ENCODE measurements at places on chromosomes 16 and 17.

- DNase-seq = no peak
Observed at GRCh38 chr16:70151941-70152509, 21.6 kb upstream of the CLEC18C start.

GRCh38 chr17:81234940-81235821, 3.7 kb downstream of the TEPSIN start:
- no peak for DNase-seq

DNA sequence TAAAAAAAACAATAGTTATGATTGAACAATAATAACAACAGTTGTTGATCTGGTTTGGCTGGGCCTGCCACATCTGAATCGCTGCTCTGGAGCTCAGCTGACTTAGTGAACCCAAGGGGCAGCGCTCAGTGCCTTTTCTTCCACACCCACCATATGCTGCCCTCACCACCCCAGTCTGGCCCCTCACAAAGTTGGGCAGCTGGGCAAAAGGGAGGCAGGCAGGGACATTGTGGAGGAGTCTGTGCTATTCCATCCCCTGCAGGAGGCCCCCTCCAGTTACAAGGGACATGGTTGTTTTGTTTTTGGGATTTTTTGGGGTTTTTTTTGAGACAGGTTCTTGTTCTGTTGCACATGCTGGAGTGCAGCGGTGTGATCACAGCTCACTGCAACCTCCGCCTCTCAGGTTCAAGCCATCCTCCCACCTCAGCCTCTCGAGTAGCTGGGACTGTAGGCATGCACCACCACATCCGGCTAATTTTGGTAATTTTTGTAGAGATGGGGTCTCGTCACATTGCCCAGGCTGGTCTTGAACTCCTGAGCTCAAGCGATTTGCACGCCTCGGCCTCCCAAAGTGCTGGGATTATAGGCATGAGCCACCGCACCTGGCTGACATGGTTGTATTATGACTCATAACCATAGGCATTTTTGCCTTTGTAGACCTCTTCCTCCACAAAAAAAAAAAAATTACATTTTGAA, 8.6 kb upstream of the PECAM1 start:
- no peak for DNase-seq

DNA sequence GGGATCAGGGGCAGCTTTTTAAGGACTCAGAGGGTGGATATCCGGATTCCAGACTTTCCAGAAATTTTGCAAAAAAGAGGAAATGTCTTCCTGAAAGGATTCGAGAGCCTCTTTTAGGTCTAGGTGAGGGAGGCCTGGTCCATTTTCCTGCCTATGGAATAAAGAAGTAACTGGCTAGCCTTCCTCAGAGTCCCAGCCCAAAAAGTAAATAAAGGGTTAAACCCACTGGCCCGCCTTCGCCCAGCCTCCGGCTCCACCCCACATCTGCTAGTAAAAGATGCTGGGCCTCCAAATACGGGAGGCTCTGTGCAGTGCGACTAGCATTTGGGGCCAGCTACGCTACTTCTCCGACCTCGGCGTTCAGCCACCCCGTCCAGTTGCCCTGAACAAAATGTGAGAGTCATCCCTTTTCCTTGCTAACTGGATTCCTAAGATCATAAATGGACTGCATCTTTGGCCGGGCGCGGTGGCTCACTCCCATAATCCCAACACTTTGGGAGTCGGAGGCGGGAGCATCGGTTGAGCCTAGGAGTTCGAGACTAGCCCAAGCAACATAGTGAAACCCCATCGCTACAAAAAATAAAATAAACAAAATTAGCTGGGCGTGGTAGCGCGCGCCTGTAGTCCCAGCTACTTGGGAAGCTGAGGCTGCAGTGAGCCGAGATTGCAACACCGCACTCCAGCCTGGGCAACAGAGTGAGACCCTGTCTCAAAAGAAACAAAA, 824 bp upstream of the MPP2 start:
- DNase-seq = no peak

DNA sequence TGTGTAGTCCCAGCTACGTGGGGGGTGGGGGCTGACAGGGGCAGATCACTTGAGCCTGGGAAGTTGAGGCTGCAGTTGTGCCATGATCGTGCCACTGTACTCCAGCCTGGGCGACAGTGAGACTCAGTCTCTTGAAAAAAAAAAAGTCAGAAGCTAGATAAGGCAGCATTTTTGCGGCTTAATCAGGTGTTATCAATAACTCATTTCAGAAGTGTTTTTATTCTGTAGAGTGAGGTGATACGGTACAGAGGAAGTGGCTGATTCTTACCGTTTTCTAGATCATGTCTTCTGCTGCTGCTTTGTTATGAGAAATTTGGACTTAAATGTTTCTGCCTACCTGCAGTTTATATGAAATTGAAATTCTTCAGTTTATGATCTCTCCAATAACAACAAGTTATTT, 18.6 kb downstream of the ZC3H18 start:
- DNase-seq = no peak

- DNase-seq = peak; percentile 16
Observed at GRCh38 chr17:34980681-34981537, 597 bp downstream of the LIG3 start.

- no peak for DNase-seq
Observed at GRCh38 chr17:17873450-17873991, 36.7 kb upstream of the SREBF1 start.

DNA sequence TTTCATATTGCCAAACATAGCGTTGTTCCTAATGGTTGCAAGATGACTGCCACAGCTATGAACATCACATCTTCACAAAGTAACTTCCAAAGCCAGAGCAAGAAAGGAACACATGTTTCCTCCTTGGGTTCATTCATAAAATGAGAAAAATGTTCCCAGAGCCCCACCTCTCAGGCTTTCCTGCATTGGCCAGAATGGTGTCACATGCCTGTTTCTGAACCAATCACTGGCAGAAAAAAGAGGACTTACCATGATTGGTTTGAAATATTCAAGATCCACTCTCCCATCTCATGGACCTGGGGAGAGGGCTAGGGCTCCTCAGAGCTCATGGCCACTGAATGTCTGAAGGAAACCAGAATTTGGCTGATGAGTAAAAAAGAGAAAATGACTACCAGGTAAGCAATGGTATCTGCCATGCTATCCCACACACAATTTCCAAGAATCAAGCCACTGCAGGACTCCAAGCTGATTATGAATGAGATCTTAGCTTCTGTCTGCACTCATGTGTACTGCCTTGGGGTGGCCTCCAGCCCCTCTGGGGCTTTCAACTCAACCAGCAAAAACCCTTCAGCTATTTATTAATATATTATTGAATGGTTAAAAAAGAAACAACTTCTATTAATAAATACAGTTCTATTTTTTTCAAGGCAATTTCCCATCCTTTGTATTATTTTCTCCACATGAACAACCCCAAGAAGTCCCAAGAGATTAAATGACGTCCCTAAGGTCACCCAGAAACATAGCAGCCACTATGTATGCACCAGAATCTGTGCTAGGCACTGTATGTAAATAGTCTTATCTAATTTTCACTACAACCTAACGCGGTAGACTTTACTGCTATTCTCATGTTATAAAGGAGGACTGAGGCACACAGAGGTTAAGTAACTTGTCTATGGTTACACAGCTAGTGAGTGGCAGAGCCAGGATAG, 61.4 kb upstream of the TMC5 start:
- DNase-seq = no peak

- no peak for DNase-seq
Observed at GRCh38 chr16:68402748-68403040, 45.6 kb downstream of the SMPD3 start.

- DNase-seq = no peak
Observed at GRCh38 chr16:53065461-53066061, 10.8 kb downstream of the CHD9 start.

GRCh38 chr17:3692346-3692745, 3.6 kb downstream of the P2RX5 start:
- DNase-seq = no peak

DNA sequence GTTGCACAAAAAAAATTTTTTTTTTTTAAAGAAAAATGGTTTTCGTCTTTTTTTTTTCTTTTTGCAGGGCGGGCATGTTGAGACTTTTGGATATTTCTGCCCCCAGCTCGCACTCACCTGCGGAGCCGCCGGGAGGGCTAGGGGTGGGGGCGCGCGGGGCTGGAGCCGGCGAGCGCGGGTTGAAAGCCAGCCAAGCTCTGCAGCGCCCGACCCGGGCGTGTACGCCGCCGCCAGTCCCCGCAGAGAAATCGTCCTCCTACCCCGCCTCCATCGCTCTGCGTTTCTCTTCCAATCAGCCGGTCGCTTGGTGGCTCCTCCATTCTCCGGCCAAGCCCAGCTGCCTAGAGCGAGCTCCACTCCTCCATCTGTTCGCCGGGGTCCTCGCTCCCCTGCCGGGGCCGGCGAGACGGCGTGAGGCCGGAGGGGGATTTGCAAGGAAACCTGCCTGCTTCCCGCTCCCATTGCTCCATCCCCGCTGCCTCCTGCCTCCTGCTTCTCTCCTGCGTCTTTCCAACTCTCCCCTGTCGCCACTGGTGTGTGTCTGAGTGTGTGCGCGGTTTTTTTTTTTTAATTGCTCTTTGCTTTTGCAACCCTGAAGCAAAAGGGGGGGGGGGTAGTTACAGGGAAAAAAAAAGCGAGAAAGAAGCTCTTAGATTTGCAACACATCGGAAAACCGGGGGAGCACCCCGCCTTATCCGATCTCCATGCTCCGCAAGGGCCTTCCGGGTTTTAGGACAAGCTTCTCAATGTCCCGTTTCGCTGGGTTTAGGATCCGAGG, 1.8 kb upstream of the UBTF start:
- peak; percentile 38 for DNase-seq

DNA sequence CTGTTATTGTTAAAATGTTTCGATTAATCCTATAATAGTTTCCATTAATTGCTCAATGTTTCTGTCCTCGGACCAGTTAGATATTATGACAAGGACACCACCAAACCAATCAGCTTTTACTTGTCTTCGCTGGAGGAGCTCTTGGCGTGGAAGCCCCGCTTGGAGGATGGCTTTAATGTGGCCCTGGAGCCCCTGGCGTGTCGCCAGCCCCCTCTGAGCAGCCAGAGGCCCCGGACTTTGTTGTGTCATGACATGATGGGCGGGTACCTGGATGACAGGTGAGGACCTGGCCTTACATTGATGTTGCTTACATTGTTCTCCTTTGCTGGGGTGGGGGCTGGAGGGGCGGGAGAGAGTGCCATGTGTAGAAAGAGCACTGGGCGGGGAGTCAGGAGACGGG, 3.0 kb downstream of the ENGASE start:
- DNase-seq = no peak

DNA sequence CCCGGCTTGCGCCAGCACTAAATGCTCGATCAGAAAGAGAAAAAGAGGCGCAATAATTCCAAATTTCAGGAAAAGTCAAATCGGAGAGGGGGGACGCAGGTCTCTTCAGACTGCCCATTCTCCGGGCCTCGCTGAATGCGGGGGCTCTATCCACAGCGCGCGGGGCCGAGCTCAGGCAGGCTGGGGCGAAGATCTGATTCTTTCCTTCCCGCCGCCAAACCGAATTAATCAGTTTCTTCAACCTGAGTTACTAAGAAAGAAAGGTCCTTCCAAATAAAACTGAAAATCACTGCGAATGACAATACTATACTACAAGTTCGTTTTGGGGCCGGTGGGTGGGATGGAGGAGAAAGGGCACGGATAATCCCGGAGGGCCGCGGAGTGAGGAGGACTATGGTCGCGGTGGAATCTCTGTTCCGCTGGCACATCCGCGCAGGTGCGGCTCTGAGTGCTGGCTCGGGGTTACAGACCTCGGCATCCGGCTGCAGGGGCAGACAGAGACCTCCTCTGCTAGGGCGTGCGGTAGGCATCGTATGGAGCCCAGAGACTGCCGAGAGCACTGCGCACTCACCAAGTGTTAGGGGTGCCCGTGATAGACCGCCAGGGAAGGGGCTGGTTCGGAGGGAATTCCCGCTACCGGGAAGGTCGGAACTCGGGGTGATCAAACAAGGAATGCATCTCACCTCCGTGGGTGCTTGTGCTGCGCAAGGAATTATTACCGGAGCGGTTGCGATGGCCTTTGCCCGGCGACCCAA, 4.0 kb upstream of the DLX4 start:
- DNase-seq = no peak

GRCh38 chr16:67932462-67932840, 789 bp upstream of the CTRL start:
- DNase-seq = no peak

- DNase-seq = no peak
Observed at GRCh38 chr16:19184823-19185509, 16.9 kb downstream of the SYT17 start.

GRCh38 chr17:78725448-78726021, 56.5 kb downstream of the CYTH1 start:
- no peak for DNase-seq

- DNase-seq = no peak
Observed at GRCh38 chr16:8730335-8730915, 56.0 kb downstream of the ABAT start.

DNA sequence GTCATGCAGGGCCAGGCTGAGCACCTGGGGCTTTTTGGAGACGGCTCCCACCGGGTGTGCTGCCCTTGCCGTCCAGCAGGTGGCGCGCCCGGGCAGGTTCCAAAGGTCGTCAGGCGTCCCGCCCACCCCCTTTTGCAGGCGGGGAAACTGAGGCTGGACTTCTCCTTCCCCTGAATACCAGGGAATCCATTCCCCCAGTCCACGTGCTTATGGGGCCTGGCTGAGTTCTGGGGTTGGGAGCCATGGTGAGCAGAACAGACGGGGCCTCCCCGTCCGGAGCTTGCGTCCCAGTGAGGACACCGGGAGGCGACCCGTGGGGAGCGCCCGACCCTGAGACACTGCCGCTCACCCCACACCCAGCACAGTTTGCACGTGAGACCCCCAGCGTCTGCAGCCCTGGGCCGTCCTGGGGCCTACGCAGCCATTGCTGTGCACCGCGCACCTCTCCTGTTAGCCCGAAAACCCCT, 51.8 kb upstream of the JPH3 start:
- peak; percentile 50 for DNase-seq

DNA sequence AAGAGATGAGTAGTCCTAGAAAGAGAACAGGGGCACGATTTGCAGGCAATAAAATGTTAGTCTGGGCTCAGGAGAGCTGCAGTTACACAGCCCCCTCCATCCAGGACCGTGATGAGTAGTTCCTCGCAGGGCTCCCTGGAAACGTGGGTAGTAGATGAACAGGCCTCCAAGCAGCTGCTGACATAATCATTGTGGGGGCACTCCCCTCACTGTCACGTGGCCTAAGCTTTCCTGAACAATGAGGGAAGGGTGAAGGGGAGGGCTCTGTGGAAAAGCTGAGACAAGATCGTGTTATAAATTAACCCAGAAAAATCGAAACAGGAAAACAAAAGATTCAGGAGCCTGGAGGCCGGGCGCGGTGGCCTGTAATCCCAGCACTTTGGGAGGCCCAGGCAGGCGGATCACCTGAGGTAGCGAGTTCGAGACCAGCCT, 1.3 kb upstream of the PER1 start:
- DNase-seq = no peak

- DNase-seq = no peak
Observed at GRCh38 chr17:1039123-1039507, 42.2 kb downstream of the TIMM22 start.

- DNase-seq = peak; percentile 65
Observed at GRCh38 chr17:13594762-13595598, 6.7 kb downstream of the HS3ST3A1 start.

GRCh38 chr16:15435216-15435864, 952 bp downstream of the BMERB1 start:
- no peak for DNase-seq

DNA sequence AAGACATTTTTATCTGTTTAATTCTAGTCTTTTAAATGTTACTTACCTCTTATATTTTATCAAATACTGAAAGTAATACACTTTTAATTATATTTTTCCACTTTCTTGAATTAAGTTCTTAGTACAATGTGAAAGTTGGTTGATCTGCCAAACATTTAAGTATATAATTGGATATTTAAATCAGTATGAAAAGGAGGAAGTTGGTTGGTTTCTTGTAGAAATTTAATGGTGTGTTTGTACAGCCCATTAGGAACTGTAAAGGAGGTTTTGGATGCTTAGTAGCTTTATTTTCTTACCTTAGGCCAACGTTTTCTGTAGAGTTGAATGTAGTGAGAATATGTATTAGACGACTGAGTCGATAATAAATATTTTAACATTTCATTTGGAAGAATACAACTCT, 5.4 kb downstream of the NFATC3 start:
- DNase-seq = no peak

All from stimulated activated CD4-positive, alpha-beta T cell treated with anti-CD3 and anti-CD28 coated beads, TNF-alpha, amount 100 ng/mL, for 1 hour (primary cell).